Activated naive CD4-positive, alpha-beta T cell treated with anti-CD3 and anti-CD28 coated beads, Interleukin-2, amount 10 ng/mL, durations not matched to agents 5 hours and 36 hours (primary cell): ENCODE measurements at places on chromosomes 11 and 22. TPM values are rescaled to one million over a fixed set of nuclear protein-coding genes. Genes with fewer than 3 reads are reported as not detected.

Gene OR5B21
- total RNA-seq, result 0.30 TPM

Gene C11orf86
- total RNA-seq, result not detected

Gene VSIG10L2
- total RNA-seq, result not detected

Gene KBTBD3
- total RNA-seq, result 8.2 TPM

Gene KRTAP5-3
- not detected for total RNA-seq

Gene OR2AG1
- not detected for total RNA-seq

Gene GPHA2
- total RNA-seq, result not detected

Gene ZNF214
- not detected for total RNA-seq

Gene MMP1
- not detected for total RNA-seq
